ENCODE measurements at places on chromosomes 11 and 22.

DNA sequence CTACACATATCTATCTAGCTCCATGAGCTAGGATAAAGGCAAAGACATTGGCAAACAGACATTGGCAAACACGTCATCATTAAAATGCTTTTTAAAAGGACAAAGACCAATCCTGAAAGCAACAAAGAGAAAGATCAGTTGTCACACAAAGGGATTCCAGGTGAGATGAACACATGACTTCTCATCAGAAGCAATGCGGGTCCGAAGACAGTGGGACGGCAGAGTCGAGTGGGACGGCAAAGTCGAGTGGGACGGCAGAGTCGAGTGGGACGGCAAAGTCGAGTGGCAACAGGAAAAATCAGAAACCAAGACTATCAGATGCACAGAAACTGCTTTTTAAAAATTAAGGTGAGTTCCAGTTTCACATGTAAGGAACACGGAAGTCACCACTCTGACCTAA lies 609.5 kb downstream of the BRD1 start:
- DNase-seq, result no peak

- DNase-seq, result no peak
These were observed 21.2 kb upstream of the TP53AIP1 start for GRCh38 chr11:128963744-128964325.

DNA sequence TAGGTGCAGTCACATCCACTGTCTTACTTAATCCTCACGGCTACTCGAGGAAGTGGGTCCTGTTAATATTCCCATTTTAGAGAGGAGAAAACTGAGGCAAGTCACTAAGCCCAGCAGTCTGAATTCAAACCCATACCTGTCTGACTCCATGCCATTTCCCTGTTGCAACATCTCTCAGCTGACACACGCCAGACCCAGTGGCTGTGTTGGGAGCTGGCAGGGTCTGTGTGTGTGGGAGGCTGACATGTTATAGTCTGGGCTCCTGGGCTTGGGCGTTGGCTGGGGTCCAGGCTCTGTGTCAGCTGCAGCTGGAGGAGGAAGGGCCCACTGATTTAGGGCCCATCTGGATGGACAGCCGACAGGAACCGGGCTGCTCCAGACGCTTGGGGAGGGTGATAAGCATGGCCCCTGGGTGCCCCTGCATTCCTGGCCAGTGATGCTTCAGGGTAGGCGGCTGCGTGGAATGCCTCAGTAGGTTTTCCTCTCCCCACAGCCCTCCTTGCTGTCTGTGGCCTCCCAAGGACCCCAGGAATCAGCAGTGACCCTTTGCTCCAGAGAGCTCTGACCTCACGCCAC lies 562.5 kb downstream of the MN1 start:
- DNase-seq, result peak; percentile 81

DNA sequence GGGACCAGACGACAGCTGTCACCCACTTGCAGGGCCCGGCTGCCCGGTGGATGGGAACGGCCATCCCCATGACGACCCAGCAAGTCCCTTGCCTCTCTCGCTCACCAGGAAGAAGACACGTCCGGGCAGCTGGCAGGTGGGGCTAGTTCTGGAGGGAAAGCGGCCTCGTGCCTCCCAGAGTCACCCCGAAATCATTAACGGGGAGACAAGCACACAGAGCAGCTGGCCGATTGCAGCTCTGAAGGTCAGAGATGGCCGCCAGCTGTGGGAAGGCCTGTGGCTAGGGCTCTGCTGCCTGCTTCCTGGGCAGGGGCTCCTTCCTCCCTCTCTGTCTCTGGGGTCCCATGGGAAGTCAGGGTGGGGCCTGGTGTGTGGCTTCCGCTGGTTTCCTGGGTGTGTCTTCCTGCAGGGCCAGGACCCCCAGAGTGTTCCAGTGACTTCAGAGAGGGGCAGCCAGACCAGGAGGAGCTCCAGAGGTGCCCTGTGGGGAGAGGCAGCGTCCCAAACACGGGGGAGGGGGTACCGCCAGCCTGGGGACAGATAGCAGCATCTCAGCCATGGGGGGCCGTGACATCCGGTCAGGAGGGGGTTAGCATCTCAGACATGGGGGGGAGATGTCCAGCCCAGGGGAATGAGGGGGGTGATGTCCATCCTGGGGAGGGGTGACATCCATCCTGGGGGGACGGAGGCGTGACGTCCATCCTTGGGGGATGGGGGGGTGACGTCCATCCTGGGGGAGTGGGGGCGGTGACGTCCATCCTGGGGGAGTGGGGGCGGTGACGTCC lies 114.9 kb downstream of the KCNQ1 start:
- no peak for DNase-seq

- DNase-seq, result no peak
These were observed 348 bp downstream of the PLCB3 start for GRCh38 chr11:64251753-64252002.

DNA sequence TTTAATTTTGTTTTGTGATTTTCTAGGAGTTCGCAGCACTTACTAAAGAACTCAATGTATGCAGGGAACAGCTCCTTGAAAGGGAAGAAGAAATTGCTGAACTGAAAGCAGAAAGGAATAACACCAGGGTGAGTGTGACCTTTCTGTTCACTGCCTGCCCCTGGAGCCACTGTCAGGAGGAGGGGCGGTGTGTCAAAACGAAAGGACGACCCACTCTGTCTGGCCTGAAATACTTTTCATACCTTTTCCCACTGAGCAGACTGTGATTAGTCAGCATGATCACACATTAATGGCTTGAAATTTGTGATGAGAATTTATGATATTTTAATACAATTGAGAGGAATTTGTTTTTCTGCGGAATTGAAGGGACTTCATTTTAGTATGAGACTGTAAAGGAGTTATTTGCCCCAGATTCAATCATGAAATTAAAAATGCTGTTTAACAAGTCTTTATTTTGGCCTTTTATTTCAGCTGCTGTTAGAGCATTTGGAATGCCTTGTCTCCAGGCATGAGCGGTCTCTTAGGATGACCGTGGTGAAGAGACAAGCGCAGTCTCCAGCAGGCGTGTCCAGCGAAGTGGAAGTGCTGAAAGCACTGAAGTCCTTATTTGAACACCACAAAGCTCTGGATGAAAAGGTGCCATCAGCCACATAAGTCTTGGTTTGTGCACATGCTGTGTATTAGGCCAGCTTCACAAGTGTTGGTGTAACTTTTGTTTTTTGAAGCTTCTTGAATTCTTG lies 54.1 kb downstream of the PPFIA1 start:
- DNase-seq, result no peak

DNA sequence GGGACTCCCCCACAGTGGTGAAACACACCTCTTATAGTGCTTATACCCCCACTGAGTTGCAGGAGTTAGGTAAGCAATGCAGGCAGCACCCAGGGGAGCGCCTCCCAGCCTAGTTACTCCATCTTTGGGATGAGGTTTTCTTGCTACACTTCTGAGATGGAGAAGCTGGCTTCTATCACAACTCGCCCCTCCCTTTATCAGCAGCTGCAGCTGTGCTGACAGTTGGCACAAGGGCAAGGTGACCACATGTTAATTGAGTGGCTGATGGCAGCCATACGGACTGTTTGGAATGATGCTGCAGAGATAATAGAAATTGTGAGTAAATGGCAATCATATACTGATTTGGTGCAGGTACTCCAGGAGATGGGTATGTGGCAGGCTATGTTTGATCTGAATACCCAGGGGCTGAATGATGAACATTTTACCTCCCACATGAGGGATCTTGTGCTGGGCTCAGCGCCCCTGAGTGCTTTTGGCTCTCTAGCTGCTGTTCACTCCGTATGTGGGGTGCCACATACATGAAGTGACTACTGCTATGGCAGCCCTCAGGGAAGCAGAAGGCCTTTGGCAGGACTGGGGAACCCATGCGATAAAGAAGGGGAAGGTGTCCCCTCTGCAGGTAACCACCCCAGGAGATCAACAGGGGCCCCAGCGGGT lies 29.2 kb upstream of the KCNA4 start:
- no peak for DNase-seq

- DNase-seq, result no peak
These were observed 179.2 kb downstream of the SPON1 start for GRCh38 chr11:14141676-14142075.
